Calu3 (cell line): ENCODE measurements at places on chromosomes 4 and X. TPM values are rescaled to one million over a fixed set of nuclear protein-coding genes. Genes with fewer than 3 reads are reported as not detected.

DNA sequence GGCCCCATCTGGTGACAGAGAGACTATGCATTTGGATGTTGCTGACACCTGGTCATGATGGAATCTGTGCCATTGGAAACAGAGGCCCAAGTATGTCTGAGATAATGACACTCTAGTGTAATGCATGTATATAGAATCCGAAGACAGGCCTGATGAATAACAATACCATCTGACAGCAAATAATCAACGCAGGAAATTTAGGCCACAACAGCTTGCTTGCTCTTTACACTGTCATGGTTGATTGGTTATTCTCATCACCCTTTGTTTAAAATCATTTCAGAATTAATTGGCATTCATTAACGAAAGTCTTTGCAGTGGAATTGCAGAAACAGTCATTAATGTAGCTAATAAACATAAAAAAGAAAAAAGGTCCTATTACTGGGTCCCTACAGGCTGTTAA is 194.8 kb downstream of the AFF2 start:
- no peak overlapping the region for H3K27ac ChIP-seq
- no peak for DNase-seq
- no peaks in the 10 kb centered on the region for H3K27me3 ChIP-seq
- no peaks in the 10 kb centered on the region for H3K36me3 ChIP-seq

GRCh38 chr4:109184491-109184961 is 117.9 kb downstream of the COL25A1 start:
- no peaks in the 10 kb centered on the region for H3K36me3 ChIP-seq
- DNase-seq = no peak
- no peak overlapping the region for H3K27ac ChIP-seq
- H3K4me1 ChIP-seq = no peaks in the 10 kb centered on the region
- H3K4me3 ChIP-seq = no peak overlapping the region

- H3K27me3 ChIP-seq = no peaks in the 10 kb centered on the region
- DNase-seq = peak; percentile 37
- no peak overlapping the region for H3K4me3 ChIP-seq
- H3K36me3 ChIP-seq = no peaks in the 10 kb centered on the region
Observed at GRCh38 chrX:14398725-14399124, 130.6 kb upstream of the GLRA2 start.

GRCh38 chr4:45147866-45148265 is 421.5 kb upstream of the GNPDA2 start:
- no peaks in the 10 kb centered on the region for H3K36me3 ChIP-seq
- no peak overlapping the region for H3K4me3 ChIP-seq
- H3K27me3 ChIP-seq = no peaks in the 10 kb centered on the region
- H3K4me1 ChIP-seq = no peaks in the 10 kb centered on the region

GRCh38 chr4:37882665-37883296 is 8.1 kb upstream of the TBC1D1 start:
- DNase-seq = no peak
- H3K27ac ChIP-seq = no peak overlapping the region
- no peaks in the 10 kb centered on the region for H3K27me3 ChIP-seq

Gene OCIAD2
- 141 and 182 TPM in 2 replicates for total RNA-seq

DNA sequence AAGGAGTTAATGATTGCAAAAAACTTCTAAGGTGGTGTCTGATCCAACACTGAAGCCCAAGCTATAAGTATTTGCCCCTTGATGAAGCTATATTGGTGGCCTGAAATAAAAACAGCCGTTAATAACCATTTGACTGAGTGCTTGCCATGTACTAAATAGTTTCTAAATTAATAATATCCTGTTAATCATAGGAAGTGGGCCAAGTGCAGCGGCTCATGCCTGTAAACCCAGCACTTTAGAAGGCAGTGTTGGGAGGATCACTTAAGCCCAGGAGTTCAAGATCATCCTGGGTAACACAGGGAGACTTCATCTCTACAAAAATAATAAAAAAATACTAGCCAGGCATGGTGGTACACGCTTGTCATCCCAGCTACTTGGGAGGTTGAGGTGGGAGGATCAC is 8.3 kb downstream of the NDP start:
- DNase-seq = no peak
- H3K4me1 ChIP-seq = peaks cover 8% of the 10 kb centered on the region
- no peak overlapping the region for H3K4me3 ChIP-seq
- no peaks in the 10 kb centered on the region for H3K27me3 ChIP-seq

- peaks cover 5% of the 10 kb centered on the region for H3K36me3 ChIP-seq
- H3K27ac ChIP-seq = no peak overlapping the region
- H3K4me1 ChIP-seq = no peaks in the 10 kb centered on the region
- H3K27me3 ChIP-seq = no peaks in the 10 kb centered on the region
- no peak for DNase-seq
Observed at GRCh38 chr4:151646322-151646721, 114.5 kb downstream of the GATB start.

- no peak overlapping the region for H3K27ac ChIP-seq
- H3K4me1 ChIP-seq = no peaks in the 10 kb centered on the region
- no peaks in the 10 kb centered on the region for H3K36me3 ChIP-seq
- no peak overlapping the region for H3K4me3 ChIP-seq
- DNase-seq = no peak
Observed at GRCh38 chr4:125489952-125490690, 175.4 kb downstream of the FAT4 start.

DNA sequence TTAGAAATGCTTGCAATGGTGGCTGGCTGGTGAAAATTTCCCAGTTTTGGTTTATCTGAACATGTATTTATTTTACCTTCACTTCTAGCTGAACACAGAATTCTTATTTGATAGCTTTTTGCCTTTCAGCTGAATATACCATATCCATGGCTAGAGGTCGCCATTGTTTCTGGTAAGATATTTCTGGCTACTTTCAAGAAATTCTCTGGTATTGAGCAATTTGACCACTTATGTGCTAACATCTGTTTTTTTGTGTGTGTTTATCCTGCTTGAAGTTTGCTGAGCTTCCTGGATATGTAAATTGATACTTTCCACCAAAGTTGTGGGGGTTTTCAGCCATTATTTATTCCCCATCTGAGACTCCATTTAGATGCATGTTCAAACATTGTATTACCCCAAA is 75.4 kb downstream of the FBXW7 start:
- H3K4me3 ChIP-seq = no peak overlapping the region
- peaks cover 48% of the 10 kb centered on the region for H3K4me1 ChIP-seq
- H3K27ac ChIP-seq = no peak overlapping the region
- peak; percentile 6 for DNase-seq

DNA sequence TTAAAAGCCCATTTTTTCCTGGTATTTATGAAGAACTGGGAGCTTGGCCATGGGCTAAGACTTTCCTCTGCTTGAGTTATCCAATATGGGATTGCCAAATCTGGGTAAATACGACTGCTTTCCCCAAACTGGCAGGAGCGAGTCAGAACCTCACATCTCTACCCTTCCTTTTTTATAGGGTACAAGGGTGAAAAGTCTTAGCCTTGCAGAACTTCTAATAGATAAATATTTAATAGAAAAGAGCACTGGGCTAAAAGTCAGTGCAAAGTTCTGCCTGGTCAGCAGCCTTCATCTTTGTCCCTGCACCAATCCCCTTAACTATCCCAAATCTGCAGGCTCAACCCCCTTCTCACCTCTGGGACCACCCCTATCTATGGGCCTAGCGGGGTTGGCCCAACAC is 61.6 kb upstream of the ACSL1 start:
- H3K4me1 ChIP-seq = no peaks in the 10 kb centered on the region
- no peak for DNase-seq
- no peak overlapping the region for H3K4me3 ChIP-seq
- H3K36me3 ChIP-seq = no peaks in the 10 kb centered on the region

Gene ZNF185
- 24.3 and 25.2 TPM in 2 replicates for total RNA-seq

DNA sequence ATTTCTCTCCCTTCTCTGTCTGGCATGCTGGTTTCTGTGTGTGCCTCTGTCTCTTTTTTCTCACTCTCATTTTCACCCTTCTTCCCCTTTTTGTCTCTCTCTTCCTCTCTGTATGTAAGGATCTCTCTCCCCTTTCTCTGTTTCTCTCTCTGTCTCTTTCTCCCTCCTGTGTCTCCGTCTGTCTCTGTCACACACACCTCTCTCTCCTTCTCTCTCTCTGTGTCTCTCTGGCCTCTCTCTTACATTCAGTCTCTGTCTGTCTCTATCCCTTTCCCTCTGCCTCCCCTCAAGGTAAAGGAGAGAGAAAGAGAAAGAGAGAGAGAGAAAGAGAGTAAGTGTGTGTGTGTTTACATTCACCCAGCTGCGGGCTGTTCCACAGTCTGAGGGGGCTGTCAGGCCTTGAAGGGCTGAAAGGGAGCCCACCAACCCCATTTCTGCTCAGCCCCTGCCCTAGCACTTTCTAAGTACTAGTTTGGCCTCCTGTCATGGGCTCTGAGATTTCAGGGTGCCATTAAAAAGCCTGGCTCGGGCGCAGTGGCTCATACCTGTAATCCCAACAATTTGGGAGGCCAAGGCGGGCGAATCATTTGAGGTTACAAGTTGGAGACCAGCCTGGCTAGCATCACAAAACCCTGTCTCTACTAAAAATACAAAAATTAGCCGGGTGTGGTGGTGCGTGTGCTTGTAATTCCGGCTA is 9.6 kb upstream of the TSPYL2 start:
- H3K4me1 ChIP-seq = peaks cover 15% of the 10 kb centered on the region
- peaks cover 9% of the 10 kb centered on the region for H3K36me3 ChIP-seq
- H3K27me3 ChIP-seq = peaks cover 23% of the 10 kb centered on the region
- peak overlapping the region; percentile 65 for H3K4me3 ChIP-seq

DNA sequence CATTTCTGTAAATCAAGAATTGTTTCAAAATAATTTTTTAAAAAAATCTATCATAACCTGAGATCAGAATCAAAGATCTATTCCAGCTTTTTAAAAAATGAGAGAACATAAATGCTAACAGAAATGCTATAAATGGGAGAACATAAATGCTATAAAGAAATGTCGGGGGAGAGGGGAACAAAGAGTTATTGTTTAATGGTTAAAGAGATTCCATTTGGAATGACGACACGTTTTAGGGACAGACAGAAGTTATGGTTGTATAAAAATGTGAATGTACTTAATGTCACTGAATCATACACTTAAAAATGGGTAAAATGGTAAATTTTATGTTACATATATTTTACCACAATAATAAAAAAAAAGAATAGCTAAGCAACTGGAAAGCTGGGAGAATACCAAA is 127.1 kb downstream of the ATRX start:
- H3K4me3 ChIP-seq = no peak overlapping the region
- DNase-seq = no peak
- peaks cover 14% of the 10 kb centered on the region for H3K4me1 ChIP-seq
- H3K27me3 ChIP-seq = no peaks in the 10 kb centered on the region

DNA sequence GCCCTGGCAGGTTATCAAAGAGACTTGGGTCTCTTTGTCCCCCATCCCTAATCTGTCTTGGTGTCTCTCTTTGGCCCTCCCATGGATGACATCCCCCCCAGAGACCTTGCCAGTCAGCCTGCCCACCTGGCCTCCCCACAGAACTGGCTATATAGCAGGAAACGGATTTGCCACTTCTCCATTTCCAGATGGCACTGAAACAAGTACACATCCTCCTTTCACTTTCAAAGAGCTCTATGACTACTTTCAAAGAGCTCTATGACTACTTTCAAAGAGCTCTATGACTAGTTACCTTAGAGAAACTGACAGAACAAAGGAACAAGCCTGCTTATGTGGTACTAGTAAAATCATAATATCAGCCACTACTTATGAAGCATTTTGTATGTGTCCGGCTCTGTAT is 175.3 kb downstream of the MAML3 start:
- H3K36me3 ChIP-seq = peaks cover 8% of the 10 kb centered on the region
- H3K4me3 ChIP-seq = no peak overlapping the region
- no peaks in the 10 kb centered on the region for H3K27me3 ChIP-seq
- H3K27ac ChIP-seq = no peak overlapping the region

- no peak for DNase-seq
- H3K36me3 ChIP-seq = peaks cover 5% of the 10 kb centered on the region
- peaks cover 24% of the 10 kb centered on the region for H3K4me1 ChIP-seq
- no peak overlapping the region for H3K27ac ChIP-seq
Observed at GRCh38 chr4:84878090-84878489, 88.4 kb downstream of the WDFY3 start.

GRCh38 chr4:81412946-81413495 is 58.7 kb downstream of the RASGEF1B start:
- H3K4me3 ChIP-seq = no peak overlapping the region
- H3K27me3 ChIP-seq = no peaks in the 10 kb centered on the region
- H3K36me3 ChIP-seq = no peaks in the 10 kb centered on the region

Gene SMIM31
- 1.9 and 4.2 TPM in 2 replicates for total RNA-seq

DNA sequence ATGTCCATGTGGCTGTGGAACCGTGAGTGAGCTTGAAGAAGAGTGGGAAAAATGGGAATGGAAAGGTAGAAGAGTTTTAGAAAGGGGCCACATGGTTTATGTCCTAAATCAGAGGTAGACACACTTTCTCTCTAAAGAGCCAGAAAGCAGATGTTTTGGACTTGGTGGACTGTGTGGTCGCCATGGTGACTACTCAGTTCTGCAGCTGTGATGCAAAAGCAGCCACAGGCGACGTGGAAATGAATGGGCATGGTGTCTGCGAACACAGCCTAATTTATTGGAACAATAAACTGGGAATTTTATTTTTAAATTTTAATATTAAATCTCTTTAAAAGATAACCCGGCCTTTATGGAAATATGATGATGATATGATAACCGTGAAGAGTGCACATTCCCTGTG is 386.0 kb upstream of the FAT1 start:
- H3K36me3 ChIP-seq = no peaks in the 10 kb centered on the region
- no peak overlapping the region for H3K27ac ChIP-seq
- no peaks in the 10 kb centered on the region for H3K27me3 ChIP-seq
- no peaks in the 10 kb centered on the region for H3K4me1 ChIP-seq
- H3K4me3 ChIP-seq = no peak overlapping the region

Gene CYBB
- 1.8 and 2.1 TPM in 2 replicates for total RNA-seq

Gene TASL
- not detected in 2 replicates for total RNA-seq

DNA sequence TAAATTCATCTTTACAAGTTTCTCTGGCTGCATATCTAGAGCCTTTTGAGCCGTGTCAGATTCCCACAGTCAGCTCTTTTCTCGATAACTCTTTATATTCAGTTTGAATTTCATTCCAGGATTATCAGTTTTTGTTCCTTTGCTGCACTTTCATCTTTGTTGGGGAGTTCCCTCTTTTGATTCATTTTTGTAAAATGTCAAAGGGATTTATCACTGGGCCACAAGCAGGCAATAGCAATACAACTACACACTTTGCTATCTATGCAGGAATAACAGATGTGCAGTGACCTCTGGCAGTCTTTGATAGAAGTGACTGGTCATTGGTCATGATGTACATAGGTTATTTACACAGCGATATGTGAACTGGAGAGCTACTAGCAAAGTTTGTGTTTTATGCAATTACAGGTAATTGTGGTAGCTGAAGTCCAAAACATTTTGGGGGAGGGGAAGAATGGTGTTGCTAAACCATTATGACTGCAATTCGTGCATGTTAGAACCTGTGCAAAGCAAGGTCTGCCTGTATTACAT is 43.8 kb downstream of the HPGDS start:
- H3K27me3 ChIP-seq = no peaks in the 10 kb centered on the region
- DNase-seq = no peak
- no peaks in the 10 kb centered on the region for H3K4me1 ChIP-seq
- no peak overlapping the region for H3K4me3 ChIP-seq
- no peaks in the 10 kb centered on the region for H3K36me3 ChIP-seq
- H3K27ac ChIP-seq = no peak overlapping the region

DNA sequence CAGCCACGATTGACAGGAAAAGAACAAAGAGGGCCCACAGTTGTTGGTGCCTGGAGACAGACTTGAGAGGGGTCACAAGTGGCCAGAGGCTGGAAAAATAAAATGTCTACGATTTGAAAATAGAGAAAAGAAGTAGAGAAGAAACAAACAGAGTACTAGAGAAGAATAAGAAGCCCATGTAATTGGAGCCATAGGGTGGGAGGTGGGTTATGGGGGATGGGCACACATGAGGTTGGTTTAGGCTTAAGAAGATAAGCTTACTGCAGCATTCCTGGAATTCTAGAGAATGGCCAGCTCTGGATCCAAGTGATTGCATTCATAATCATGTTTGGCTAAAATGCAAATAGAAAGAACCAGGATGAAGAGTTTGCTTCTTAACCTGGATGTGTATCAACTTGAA is 210.7 kb downstream of the MAML3 start:
- no peaks in the 10 kb centered on the region for H3K36me3 ChIP-seq
- no peak for DNase-seq
- H3K4me3 ChIP-seq = no peak overlapping the region
- H3K27me3 ChIP-seq = no peaks in the 10 kb centered on the region
- H3K4me1 ChIP-seq = peaks cover 8% of the 10 kb centered on the region
